Smooth muscle cell of the brain vasculature (primary cell): ENCODE measurements at places on chromosomes 5 and 9.

GRCh38 chr5:149062371-149063016 lies 368 bp downstream of the SH3TC2 start:
- DNase-seq = peak; percentile 36

GRCh38 chr5:104540448-104540847 lies 977.9 kb upstream of the NUDT12 start:
- peak; percentile 50 for DNase-seq

DNA sequence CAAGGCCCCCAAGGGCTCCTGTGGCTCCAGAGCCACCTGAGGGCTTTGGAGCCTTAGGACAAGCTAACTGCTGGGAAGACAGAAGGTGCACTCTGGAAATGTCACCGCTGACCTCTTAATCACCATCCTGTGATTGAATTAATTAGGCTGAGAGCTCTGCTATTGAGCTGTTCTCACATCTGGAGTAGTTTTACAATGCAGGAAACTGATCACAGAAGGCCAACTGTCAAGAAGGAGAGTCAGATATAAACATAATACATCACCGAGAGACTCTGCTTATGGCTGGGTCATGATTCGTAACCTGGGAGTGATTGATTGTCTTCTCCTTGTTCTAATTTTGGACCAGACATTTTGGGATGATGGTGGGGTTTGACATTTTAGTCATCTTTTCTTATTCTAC lies 226.1 kb downstream of the SLIT3 start:
- DNase-seq = no peak

GRCh38 chr5:36606428-36607113 lies at the start of gene SLC1A3:
Gene SLC1A3 (plus strand): TSS chr5:36606606. CDS start chr5:36608424, 1,818 bp downstream.
- peak; percentile 57 for DNase-seq

GRCh38 chr9:116661037-116661954 lies 25.8 kb upstream of the TRIM32 start:
- peak; percentile 40 for DNase-seq

DNA sequence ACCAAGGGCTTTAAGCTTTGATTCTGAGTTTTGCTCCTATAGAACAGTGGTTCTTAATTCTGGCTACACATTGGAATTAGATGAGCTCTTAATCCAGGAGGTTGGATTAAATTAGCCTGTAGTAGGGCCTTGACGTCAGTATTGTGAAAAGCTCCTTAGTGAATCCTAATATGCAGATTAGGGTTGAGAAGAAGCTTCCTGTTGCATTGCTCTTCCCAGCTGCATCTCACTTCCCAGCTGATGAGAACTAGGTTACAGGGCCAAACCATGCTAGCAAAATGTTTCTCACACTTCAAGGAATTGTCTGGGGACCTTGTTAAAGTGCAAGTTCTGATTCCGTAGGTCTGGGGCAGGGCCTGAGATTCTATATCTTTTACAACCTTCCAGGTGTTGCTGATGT lies 300.0 kb downstream of the ZSWIM6 start:
- DNase-seq = no peak

- DNase-seq = peak; percentile 79
Measured at GRCh38 chr9:69672596-69673310, 582 bp upstream of the APBA1 start.

DNA sequence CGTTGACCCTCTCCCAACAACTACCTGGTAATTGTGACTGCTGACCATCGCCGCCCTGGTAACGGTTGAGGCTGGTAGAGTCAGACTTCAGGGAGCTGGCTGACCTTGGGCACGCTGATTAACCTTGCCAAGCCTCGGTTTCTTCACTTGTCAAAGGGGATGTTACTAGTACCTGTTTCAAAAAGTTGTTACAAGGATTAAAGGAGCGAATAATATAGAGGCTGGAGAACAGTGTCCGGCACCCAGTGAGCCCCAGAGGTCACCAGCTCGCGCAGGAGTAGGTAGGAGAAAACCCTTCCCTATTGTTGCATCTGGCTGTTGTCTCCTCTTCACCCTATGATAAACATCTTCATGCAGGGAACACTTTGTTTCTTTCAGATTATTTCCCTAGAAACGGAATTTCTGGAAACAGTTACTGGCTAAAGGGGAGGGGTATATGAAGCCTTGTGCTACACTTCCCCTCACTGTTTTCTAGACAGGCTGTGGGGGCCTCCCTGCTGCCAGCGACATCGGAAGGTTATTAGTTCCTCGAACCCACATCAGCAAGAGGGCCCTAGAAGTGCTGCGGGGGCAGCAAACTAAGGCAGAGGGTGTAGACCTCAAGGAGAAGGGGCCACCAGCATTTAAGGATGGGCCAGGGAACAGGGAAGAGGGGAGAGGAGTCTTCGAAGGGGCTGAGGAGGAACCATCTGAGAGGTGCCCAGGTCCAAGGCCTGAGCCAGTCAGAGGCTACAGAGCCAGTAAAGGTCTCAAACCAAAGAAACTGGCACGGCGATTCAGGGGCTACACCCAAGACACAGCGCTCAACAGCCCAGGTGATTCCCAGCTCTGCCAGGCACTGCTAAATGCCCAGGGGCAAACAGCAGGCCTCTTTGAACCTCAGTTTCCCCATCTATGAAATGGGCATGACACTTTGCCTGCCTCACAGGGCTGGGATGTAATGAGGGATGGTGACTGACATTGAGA lies 37.6 kb downstream of the HRH2 start:
- DNase-seq = no peak

DNA sequence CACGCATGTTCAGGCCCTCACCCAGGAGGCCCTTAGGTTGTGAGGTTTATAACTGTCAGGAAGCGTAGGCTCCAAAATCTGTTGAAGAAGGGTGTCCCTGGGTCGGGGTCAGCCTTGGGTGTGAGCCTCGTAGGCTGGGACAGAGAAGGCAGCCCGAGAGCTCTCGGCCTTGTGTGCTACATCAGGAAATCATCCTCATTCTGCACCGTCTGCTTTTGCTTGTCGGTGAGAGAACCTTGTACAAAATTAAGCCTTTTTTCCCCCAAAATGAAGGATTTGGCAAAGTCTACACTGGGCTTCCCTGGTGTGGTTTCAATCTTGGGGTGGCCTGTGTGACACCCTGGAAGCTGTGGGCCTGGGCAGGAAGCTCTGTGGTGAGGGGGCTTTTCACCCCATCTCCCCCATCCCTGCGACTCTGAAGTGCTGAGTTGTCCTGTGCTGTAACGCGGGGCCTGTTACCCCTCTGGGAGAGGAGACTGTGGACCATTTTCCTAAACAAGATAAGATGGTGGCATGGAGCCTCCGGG lies 55.3 kb downstream of the AHRR start:
- no peak for DNase-seq

DNA sequence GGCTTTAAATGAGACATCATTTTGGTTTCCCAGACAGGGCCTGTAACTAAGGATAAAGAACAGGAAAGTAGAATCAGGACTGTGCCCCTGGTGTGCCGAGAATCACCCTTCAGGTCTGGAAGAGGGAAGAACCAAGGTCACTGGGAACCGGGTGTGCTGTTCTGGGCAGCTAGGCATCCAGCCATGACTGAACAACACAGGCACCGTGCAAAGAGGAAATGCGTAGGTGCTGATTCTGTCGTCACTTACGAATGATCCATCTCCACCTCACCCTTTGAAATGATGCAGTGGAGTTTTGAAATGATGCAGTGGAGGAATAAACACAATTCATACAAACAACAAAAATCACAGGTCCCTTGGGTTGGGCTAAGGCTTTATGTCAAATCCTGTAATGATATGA lies 64.4 kb downstream of the MAP1B start:
- no peak for DNase-seq

- no peak for DNase-seq
Measured at GRCh38 chr5:158952951-158953350, 146.8 kb downstream of the EBF1 start.

DNA sequence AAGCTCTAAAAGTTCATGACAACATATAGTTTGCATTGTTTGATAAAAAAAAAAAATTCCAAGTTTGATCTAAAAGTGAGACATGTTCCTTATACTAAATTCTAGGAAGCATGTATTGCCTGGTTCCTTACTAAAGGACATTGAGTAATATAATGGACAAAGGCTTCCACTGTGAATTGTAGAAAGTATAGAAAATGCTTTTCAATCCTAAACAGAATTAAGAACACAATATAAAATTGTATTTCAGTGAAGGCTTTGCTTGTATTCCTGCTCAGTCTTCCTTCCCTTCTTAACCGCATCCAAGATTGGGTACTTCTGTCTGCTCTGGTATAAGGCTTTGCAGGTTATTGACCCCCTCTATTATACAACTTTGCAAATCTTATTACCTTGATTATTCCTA lies 2.4 kb downstream of the RECK start:
- DNase-seq = no peak

DNA sequence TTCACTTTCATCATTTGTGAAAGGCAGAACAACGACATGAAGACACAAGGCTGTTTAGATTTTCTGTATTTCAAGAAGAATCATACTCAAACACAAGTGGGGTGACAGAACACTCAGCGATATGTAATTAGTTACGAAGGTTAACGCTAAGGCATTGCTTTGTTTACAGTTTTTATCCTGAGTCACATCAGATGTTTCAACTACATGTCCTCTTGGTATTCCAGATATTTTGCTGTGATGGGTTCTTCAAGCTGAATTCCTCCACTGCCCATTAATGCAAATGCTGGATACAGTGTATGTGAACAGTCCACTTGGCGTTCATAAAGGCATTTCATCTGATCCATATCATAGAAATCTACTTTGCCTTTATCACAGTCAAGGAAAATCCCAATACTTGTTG lies 43.4 kb downstream of the TRIM36 start:
- DNase-seq = no peak

DNA sequence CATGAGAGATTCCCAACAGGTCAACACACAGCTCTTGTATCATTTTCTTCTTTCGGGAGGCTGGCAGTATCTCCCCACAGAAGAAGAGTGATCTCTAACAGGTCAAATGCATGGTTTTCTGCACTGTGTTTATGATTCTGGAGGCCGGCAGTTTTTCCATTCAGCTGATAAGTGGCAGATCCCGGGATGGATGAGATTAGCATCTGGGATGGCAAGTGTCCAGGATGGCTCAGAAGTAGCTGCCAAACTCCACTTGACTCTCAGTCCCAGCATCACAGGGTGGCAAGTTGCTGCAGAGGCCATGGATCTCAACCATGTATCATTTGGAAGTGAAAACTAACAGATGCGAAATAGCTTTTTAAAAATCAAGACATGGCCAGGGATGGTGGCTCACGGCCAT lies 97.8 kb upstream of the SLC44A1 start:
- no peak for DNase-seq

DNA sequence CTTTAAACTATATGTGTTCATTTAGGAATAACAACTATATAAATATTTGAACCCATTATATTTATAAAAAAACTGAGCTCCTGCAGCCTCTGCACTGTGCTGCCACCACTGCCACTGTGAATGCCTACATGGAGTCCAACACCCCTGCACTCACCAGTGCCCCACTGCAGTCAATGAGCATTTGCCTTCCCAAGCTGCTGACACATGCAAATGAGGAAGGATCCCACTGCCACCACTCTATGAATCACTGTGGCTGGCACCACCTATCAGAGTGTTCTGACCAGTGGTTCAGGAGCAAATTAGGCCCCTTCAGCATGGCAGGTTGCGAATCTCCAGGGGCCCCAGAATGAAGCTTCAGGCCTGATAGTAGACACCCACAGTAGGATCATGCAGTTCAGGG lies 9.1 kb downstream of the IFNA5 start:
- DNase-seq = no peak

DNA sequence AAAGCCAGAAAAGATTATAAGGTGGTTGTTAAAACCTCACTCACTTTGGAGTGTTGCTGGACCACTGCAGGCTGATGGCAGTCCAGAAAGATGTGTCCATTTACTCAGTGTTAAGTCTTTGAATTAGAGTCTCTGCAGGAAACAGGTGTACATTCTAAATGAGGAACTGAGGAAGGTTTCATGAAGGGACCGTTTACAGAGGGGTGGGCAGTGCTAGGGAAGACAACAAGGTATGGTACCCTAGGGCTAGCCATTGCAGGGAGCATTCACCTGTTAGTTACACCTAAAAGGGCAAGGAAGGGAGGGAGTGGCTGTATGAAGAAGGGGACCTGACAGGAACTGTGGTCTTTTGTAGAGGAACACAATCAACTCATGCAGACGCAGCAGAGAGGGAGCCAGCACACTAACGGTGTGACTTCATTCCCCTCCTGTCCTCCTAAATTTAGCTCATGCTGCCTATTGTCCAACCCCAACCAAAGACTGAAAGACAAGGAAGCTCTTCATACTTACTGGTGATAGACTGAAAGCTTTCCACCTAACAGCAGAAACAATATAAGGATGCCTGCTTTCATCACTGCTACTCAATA lies 32.2 kb upstream of the PAX5 start:
- no peak for DNase-seq

DNA sequence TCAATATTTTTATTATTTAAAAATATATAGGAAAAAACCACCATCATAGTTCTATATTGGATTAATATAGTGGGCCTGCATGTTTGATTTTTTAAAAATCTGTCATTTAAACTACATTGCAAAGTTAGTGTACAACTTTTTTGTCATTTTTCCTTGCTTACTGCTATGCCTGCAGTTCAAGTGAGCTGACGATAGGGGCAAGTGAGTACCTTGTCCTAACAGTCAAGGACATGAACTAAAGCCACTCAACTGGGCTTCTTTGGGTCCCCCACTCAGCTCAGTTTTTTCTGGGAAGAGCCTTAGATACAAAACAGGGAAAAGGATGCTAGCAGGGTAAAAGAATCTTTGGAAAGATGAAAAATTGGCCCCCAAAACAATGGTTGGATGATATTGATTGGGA lies 269.9 kb downstream of the MAN2A1 start:
- DNase-seq = no peak

GRCh38 chr9:130662970-130663257 lies 1.5 kb upstream of the PRDM12 start:
- no peak for DNase-seq

DNA sequence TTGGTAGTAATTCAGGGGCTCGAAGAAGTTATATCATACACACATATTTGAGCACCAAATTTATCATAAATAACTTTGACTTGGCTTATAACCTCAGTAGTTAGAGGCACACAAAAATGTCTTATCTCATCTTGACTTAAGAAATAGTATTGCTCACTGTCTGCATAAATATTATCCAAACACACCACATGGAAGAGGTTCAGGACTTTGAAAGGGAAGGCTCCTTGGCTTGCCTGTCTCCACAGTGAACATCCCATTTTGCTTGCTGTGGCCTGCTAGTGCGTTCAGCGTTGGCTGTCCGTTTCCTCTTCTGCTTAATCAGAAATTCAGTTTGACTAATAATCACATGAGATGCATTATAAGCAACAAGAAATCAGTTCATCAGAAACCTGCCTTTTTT lies 13.9 kb downstream of the GRXCR2 start:
- DNase-seq = no peak

GRCh38 chr9:110954822-110955291 lies 83.4 kb downstream of the LPAR1 start:
- DNase-seq = no peak

- DNase-seq = no peak
Measured at GRCh38 chr9:130128251-130128650, 44.0 kb upstream of the NCS1 start.
